ENCODE measurements at places on chromosomes 12 and 14.
A peak's percentile ranks its signal among the peaks of the same experiment; 100 is the strongest.

- DNase-seq = no peak
These were observed 12.2 kb upstream of the CLMN start for GRCh38 chr14:95331708-95332408.

DNA sequence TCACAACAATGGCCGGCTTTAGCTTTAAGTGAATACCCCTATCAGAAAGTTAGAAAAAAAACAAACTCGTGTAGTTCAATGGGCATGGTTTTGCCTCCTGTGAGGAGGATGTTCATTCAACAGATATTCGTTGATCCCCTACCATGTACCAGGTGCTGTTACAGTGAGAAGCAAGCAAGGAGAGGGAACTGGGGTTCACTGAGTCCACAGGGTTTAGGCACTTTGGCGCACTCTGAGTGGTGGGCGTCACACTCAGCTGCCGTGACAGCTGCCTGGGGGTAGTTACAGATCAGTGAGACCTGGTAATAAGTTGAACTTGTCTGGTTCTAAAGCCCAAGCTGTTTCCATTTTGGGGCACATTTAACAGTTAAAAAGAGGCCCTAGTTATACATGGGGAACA is 74.2 kb downstream of the PAPOLA start:
- no peak for DNase-seq

GRCh38 chr12:119828300-119828699 is 48.8 kb downstream of the CIT start:
- no peak for DNase-seq

DNA sequence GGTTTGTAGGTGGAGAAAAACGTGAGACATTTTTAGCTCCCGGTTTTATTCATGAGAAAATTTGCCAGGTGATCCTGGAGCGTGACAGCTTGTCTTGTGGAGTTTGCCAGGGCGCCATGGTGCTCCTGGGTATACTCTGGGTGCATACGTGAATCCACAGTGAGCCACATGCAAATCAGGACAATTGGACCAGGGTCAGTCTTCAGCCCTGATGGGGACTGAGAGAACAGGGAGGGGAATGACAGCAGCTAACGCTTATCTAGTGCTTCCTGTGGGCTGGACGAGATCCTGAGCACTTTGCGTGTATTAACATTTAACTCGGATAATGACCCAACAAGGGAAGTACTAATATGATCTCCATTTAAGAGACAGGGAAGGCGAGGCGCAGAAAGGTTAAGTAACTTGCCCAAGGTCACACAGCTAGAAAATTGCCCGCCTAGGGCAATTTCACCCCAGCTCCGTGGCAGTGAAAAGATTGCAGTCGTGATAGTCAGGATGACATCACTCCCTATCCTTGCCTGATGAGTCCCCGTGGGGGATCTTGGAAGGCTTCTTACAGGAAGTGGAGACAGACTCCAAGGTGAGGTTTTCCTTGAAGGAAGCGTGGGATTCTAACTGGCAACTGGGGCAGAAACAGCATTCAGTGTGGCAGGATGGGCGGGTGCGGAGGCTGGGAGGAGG is 118.4 kb upstream of the NCOR2 start:
- no peak for DNase-seq

DNA sequence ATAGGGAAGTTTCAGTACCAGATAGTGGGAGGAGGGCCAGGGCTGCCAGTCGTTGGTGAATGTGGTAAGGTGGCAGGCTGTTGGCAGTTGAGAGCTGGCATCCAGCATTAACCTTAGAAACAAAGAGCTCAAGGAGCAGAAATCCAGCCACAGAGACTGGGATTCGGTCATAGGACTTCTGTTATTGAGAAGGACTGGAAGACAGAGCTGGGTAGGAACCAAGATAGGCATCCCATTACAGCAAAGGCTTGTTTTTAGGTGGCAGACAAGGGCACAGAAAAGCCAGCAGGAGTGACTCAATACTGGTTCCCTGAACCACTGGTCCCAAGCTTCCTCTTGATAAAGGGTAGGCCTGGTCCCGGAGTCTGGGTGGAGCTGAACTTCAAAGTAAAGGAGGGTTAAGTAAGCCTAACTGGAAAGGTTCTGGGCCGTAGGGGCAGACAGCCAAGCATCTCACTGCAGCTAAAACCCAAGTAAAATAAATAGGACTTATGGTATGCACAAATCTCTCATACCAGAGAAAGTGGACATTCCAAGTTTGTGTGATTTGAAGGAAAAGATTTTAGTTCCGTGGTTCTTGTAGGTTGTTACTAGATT is 147.9 kb downstream of the ETV6 start:
- DNase-seq = no peak

DNA sequence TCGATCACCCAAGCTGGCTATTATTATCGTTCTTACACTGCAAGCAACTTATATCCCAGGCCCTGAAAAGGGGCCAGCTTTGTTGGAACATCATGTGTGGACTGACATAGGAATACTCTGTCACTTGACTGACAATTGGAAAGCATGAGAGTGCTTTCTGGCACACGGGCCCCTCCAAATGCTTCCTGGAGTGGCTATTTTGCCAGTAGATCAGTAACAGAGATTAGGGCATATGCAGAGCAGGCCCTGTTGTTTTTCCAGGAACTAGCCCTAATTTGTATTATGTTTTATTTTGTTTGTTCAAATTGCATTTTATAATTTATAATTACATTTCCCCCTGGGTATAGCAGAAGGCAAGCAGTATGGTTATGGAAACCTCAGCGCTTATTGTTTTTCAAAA is 170.1 kb upstream of the FRMD6 start:
- peak; percentile 92 for DNase-seq

DNA sequence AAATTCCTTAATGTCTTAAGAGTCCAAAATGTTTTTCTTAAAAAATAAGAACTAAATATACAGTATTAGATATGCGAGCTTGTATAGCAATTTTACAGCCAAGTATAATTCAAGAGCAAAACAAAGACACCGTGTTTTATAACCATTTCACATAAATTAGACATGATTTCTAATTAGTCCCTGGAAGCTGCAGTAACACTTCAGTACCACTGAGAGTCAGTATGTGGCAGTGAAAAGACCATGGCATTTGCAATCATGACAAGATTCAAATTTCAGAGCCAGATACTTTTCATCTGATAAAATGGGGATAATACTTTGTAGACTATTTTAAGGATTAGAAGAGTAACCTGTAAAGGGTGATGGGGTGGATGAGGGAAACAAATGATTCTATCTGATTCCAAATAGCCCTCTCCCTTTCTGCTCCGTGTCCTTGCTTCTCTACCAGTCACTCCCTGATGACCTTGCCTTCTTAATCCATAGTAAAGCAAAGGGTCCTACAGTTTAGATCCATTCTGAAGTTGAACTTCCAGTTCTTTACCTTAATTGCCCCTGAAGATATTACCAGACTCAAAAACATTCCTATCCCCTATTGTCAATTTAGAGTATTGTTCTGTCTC is 145.4 kb upstream of the ABCD2 start:
- peak; percentile 62 for DNase-seq

DNA sequence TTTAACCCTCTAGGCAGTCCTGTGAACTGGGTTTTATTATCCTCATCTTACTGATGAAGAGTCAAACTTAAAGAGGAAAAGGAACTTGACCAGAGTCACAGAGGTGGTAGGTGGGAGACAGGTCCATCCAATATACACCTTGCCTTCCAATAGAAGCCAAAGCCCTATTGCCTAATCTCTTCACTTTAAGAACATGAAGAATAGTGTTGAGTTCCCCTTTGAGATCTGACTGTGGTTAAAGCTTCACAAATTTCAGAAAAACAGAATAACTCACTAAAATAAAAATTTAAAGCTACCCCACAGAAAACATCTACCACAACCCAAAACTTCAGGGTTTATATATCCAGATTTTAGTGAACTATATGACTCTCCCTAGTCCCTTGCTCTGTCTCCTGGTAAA is 115.4 kb downstream of the ETV6 start:
- no peak for DNase-seq

DNA sequence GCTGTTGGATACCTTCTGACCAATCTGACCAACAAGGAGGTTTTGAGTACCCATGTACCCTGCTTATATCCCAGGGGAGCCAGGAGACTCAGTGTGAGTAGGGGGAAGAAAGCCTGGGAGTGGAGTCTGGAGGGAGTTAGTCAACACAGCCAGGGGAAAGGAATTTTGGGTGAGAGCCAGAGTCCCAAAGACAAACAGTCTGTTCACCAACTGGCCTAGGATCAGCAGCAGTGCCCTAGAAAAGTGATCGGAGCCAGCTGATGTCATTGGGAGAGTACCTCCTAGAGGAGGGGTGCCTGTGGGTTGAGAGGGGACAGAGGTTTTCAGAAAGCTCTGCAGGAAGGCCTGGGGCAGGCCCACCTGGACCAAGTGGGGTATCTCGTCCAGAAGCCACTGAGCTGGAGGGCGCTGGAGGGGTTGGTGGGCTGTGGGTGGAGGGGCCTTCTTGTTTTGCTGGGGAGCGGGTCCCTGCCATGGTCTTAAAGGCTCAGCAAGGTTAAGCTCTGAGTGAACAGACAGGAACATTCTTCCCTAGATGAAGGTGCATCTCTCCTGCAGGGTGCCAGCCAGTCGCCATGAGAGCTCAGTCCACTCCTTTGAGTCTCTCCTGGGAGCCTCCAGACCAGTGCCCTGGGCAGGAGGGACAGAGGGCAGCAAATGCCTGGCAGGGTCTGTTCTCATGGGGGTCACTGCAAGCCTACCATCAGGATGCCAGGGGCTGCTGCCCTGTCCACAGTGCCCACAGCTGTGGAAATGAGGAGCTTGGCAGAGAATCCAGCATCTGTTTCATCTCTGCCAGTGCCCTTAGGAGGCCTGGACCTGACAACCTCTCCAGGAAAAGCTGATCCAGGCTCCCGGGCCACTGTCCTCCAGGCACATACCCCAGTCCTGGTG is 63.6 kb downstream of the CHGA start:
- DNase-seq = no peak

GRCh38 chr12:109948368-109948767 is 47.8 kb downstream of the GIT2 start:
- no peak for DNase-seq

GRCh38 chr14:34237677-34238076 is 224.4 kb downstream of the SPTSSA start:
- no peak for DNase-seq

GRCh38 chr14:59460378-59460777 is 4.8 kb downstream of the GPR135 start:
- DNase-seq = no peak

DNA sequence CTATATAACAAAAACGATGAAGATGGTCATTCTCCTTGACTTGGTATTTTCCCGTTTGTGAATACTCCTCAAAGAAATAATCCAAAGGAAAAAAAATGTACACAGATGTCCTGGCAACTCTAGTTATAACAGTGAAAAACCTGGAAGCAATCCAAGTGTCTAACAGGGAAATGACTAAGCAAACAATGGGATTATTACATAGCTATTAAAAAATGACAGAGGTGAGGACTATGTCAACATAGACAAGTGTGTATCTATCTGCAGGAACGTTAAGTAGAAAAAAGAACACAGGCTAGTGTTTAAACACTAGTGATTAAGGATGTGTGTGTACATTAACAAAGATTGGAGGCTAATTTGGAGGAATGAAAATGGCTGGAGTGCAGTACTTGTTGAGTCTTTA is 5.9 kb upstream of the APOLD1 start:
- DNase-seq = no peak

- peak; percentile 21 for DNase-seq
These were observed 8.7 kb downstream of the HDAC7 start for GRCh38 chr12:47811072-47811396.

- no peak for DNase-seq
These were observed 3.9 kb upstream of the GPR84 start for GRCh38 chr12:54368025-54368708.

GRCh38 chr12:50507930-50508329 is 3.1 kb downstream of the DIP2B start:
- no peak for DNase-seq

- peak; percentile 65 for DNase-seq
These were observed 120.3 kb downstream of the GARIN6 start for GRCh38 chr12:99767809-99768208.

DNA sequence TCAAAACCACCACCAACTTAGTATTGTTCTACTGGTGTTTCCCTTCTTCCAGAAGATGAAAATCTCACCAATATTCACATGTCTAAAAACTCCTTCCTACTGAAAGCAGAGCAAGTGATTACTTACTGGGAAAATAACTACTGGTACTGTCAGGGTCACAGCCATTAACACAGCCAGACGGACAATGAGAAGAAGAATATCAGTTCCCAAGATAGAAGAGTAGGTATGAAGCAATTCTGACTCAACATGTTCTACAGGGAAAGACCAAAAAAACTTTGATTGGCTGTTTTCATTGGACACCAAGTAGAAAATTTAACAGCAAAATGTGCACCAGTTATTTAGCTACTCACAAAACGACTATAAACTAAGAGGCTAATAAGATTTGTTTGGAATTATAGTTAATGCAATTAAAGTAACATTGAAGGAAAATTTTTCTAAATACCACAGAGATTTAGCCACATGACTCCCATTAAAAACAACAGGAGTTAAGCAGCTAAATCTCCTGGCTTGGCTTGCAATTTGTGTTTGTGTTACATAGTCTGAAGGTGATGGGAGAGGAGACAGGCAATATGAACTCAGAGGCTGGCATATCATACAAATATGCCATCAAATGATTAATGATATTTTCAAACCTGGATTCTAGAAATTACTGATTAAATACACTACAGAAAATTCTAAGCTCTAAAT is 9.5 kb downstream of the SLC38A2 start:
- DNase-seq = no peak

DNA sequence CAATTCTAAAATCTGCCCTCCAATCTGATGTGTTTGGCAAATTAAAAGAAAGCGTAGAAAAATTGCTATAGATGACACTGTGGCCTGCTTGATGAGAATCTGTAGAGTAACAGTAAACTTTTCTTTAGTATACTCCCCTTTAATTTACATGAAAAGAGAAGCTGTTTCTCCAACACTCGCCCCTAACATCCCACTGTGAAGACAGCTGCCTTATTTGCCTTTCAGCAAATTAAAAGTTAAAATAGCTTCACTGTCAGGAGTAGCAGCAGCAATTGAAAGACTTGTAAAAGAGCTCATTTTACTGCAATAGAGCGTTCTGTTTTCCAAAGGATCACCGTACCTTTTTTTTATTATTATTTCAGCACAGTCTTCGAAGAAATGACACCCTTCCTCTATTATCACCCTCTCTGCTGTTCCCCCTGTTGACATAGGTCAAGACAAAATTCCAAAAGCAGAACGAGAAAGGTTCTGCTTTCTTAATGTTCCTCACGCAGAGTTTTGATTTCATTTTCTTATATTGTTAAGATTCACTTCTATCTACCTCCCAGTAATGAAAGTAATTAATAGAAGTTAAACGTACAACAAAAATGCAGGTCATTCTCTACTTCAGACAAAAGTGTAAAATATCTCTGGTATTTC is 153.5 kb upstream of the USP15 start:
- DNase-seq = peak; percentile 44

All from brain (organoid and tissue), 16 donors.